Omental fat pad (tissue), 4 donors: ENCODE measurements at places on chromosomes 12 and 14.

- no peak for DNase-seq
These were observed 24.3 kb upstream of the ADGRD1 start for GRCh38 chr12:130929363-130929762.

DNA sequence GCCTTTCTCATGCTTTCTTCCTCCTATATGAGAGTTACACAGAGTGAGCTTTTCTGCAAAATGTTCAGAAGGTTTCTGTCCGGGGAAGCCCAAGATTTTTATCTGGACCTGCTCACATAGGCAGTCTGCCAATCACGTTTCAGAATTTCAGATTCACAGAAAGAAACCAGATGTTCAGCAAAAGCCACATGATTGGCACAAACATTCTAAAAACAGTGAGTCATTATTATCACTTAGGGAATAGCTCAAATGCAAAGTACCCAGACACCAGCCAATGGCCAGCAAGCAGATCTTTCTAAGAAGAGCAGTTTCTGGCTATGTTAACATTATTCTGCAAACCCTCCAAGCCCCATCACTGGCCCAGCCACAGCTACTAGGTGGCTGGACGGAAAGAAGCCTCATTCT, 1558.5 kb upstream of the TMEM132C start:
- no peak for DNase-seq

GRCh38 chr14:101887219-101887618, 77.2 kb upstream of the DYNC1H1 start:
- no peak for DNase-seq

GRCh38 chr14:57051633-57052032, 217.1 kb downstream of the EXOC5 start:
- no peak for DNase-seq

- no peak for DNase-seq
These were observed 121.0 kb upstream of the GARIN2 start for GRCh38 chr14:67068251-67068650.

DNA sequence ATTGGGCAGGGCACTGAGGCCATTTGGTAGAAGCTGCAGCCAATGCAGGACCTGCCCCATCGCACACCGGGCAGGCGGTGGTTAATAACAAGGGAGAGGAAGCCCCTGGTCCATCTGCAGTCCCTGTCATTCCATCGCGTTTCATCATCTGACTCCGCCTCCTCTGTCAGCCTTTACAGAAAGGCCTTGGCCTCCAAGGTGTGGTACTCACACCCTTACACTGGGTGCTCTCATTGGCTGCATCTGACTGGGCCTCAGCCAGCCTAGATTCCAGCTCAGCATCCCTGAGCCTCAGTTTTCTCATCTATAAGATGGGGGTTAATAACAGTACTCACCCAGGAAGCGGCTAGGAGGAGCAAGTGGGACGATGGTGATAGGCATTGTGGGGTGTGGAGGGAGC, 14.7 kb upstream of the HHIPL1 start:
- DNase-seq = no peak
